ENCODE measurements at places on chromosomes 16 and 17.

DNA sequence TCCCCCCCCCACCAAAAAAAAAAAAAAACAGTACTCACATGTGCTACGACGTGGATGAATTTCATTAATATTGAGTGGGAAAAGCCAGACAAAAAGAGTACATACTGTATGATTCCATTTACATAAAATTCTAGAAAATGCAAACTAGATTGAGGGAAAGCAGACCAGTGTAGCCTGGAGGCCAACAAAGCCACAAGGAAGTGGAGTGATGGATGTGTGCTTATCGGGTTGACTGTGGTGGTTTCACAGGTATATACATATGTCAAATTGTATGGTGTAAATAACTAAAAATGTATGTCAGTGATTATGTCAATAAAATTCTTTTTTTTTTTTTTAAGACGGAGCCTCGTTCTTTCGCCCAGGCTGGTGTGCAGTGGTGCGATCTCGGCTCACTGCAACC is 1.9 kb upstream of the PLD6 start:
- DNase-seq = no peak

DNA sequence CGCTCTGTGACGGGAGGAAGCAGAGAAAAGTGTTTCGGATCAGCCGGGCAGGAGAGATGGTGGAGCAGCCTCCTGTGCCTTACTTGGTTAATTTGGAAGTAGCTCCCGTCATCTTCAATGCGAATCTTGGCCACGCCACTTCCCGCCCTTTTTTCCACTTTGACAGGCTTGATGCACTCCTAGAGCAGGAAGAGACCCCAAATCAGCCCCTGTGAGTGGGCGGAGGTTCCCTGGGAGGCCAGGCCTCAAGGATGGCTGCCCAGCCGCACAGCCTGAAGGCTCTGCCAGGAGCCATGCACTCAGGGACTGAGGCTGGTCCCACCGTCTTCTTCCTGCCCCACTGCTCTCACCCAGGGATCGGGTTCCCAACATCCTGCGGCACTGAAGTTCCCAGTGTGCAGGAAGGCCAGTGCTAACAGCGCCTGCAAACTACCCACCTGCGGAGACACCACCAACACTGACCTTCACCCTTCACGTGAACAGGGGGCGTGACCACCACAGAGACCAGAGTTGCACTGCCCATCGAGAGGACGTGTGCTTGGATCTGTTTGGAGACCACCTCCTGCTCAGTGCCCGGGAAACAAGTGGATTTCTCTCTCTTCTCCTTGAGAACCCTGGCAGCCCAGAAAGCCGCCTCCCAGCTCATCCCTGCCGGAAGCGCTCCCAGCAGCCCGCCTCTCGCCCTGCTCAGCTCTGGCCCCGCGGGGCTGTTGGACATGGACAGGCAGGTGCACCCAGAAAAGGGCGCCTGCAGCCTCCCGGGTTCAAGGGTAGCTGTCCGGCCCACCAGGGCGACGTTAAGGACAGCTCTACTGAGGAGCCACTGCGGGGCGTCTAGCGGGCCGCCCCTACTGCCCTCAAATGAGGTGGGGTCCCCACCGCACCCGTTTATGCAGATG is 988 bp downstream of the CIAO3 start:
- no peak for DNase-seq

GRCh38 chr17:14011740-14012405 is 57.4 kb upstream of the COX10 start:
- no peak for DNase-seq

DNA sequence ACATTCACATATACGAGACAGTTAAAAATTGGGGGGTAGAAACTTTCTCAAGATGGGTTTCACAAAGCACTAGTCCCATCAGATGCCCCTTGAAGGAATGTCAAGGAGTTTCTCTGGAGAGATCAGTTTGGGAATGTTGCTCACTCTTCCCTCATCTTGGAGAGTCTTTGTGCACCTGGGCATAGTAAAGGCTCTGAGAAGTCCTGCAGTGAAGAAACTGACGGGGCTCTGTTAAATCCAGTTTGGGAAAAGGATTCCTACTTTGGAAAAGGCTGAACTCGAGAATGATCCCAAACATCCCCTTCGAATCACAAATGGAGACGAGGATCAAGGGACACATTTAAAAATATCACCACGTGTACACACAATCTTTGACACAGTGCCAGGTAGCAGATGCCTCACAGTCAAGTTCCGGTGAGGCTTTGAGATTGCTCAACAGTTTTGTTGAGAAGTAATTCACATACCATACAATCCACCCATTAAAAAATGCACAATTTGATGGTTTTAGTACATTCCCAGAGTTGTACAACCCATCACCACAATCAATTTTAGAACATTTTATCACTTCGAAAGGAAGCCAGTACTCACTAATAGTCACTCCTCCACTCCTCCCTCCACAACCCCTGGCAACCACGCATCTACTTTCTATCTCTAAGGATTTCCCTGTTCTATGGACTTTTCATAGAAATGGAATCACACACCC is 203.4 kb upstream of the FOXF1 start:
- DNase-seq = no peak

DNA sequence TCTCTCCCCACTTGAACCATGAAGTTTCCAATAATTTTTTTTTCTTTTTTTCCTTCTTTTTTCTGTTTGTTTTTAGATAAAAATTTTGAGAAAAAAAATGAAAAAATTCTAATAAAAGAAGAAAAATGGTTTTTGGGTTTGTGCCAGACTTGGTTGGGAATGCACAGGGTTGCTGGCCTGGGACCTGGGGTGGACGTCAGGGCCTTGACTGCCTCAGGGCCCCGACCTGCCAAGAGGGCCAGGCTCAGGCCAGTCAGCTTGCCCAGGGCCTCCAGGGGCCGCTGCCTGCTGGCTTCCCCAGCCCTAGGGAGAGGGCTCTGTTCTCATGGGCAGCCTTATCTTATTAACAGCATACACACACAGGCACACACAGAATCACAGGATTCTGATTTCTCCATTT is 6.5 kb downstream of the TBX6 start:
- DNase-seq = no peak

DNA sequence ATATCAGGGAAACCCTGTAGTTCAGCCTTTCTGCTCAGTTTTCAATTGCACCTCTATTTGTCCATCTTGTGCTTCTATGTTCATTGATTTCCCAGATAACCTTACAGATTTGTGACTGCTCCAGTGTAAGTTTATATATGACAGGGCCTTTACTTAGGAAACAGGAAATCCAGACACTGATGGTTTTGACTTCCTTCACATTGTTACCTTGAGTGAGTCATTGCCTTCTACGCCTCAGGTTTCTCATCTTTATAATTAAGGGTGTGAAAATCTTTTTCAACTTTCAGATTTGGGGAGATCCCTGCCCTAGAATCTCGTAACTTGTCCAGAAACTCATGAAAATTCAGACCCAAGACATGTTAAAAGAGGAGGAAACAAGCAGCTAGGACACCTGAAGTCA is 342.4 kb upstream of the TBX2 start:
- DNase-seq = no peak

- no peak for DNase-seq
These were observed 540.3 kb downstream of the WWOX start for GRCh38 chr16:78639775-78640174.

DNA sequence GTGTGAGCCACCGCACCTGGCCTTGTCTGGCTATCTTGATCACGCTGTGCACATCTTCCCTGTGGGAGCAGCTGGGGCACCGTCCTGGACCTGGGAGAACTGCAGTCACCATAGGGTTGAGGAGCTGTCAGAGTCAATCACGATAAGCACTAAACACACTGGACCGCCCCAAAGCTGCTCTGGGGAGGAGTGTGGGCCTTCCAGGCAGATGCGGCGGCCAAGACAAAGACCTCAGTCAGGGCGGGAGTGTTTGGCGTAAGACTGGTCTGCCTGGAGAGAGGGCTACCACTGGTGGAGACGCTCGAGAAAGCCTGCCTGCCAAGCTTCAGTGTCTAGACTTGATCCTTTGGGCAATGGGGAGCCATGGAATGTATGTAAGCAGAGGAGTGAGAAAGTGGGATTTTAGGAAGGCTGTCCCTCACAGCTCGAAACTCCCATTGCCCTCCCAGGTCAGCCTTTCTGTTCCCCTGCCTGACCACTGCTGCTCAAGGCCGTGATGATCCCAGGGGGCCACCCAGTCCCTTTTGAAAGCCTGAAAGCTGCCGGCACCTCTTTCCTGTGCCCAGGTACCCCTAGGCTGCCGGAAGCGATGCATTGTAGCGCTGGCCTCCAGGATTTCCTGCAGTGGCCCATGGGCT is 29.3 kb upstream of the CIBAR2 start:
- DNase-seq = no peak

GRCh38 chr17:79072544-79072943 is 2.1 kb upstream of the ENGASE start:
- no peak for DNase-seq

DNA sequence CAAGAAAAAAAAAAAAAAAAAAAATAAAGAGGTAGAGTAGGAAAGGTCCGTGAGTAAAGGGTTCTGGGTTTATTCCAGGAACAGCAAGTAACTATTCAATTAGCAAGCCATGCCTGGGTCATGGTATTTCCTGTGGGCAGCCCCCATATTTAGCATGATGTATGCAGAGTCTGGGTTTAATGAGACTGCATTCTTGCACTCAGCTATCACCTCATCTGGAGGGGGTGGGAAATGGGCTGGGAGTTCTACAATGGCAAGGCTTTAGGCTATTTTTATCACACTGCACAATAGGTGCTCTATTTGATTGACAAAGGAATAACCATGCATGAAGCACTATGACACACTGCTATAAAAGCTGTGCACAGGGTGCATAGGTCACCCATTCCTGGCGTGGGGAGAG is 104.0 kb upstream of the CCL2 start:
- no peak for DNase-seq

GRCh38 chr16:79571065-79571902 is 29.3 kb downstream of the MAF start:
- no peak for DNase-seq

DNA sequence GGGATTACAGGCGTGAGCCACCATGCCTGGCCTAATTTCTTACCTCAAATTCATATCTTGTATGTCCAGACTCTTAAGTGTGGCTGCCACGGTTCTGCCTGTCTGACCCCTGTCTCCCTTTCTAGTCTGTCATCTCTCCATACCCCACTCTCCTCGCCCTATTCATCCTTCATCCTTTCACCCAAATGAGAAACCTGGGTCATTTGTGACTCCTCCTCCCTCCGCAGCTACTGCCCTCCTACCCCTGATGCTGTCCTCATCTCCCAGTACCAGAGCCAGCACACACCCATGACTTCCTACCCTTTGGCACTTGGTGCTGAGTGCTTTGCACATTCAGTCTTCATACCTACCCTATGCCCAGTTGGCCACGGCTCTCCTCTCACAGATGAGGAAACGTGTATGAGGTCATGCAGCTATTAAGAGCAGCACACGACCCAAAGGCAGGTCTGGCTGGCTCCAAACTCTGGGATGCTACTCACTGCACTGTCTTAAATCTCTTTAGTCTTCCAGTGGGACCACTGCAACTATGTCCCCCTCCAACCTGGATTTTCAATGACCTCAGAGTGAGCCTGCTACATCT is 1.6 kb downstream of the SPATA32 start:
- DNase-seq = no peak

DNA sequence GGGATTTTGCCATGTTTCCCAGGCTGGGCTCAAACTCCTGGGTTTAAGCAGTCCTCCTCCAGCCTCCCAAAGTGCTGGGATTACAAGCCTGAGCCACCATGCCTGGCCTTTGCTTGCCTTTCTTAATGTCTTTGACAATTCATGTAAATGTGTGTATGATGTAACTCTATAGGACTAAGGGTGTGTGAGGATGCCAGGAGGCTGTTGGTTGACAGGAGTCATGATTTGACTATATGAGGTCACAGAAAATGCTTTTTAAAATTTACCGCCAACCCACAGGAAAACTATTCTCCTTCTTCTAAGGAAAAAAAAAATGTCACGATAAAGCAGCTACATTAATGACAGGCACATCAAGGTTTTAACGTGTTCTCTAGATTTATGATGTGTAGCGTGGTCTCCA is 118.8 kb downstream of the WWOX start:
- no peak for DNase-seq

- DNase-seq = no peak
These were observed 140.9 kb downstream of the SHISA9 start for GRCh38 chr16:13042291-13042685.

GRCh38 chr16:27756206-27756970 is 206.4 kb downstream of the KATNIP start:
- peak; percentile 75 for DNase-seq

Data from OCI-M1 (cell line).